GM23338 (cell line): ENCODE measurements at places on chromosomes 2 and 18. TPM values are rescaled to one million over a fixed set of nuclear protein-coding genes. Genes with fewer than 3 reads are reported as not detected.

- no peak for DNase-seq
These were observed 244.3 kb upstream of the APCDD1 start for GRCh38 chr18:10210057-10210633.

Gene UGT1A6
- polyA plus RNA-seq = not detected in 2 replicates

Gene TMEFF2
- polyA plus RNA-seq = 1.7 and 2.1 TPM in 2 replicates

Gene POMC
- polyA plus RNA-seq = 8.5 and 8.7 TPM in 2 replicates

Gene NAT8
- not detected in 2 replicates for polyA plus RNA-seq

Gene FSIP2
- 3.0 and 3.2 TPM in 2 replicates for polyA plus RNA-seq
